ENCODE measurements at places on chromosomes 3 and 15.

DNA sequence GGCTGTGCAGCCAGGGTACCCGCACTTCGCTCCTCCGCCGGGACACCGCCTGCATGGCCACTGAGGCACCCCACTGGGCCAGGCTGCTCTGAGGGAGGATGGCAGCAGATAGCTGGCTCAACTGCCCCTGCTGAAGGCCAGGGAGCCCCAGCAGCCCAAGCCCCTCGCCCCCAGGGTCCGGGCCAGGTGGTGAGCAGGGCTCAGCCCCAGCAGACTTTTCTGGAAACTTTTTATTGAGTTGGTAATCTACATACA, 11.5 kb downstream of the PLIN1 start:
- DNase-seq: no peak

DNA sequence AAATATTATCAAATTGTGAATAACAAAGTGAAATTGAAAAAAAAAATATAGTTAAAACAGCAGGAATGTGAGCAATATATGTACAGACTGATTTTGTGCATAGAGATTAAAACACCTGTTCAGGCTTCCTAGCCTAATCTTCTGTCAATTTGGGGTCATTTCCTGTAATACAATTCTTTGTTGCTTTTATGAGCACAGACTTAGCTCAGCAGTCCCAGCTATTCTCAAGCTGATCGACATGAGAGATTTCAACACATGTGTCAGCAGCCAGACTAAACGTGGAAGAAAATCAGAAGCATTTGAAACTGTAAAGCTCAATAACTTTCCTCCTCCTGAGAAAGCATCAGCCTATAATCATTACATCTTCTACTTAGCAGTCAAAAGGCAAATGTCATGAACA, 1.6 kb upstream of the FHIT start:
- no peak for DNase-seq

DNA sequence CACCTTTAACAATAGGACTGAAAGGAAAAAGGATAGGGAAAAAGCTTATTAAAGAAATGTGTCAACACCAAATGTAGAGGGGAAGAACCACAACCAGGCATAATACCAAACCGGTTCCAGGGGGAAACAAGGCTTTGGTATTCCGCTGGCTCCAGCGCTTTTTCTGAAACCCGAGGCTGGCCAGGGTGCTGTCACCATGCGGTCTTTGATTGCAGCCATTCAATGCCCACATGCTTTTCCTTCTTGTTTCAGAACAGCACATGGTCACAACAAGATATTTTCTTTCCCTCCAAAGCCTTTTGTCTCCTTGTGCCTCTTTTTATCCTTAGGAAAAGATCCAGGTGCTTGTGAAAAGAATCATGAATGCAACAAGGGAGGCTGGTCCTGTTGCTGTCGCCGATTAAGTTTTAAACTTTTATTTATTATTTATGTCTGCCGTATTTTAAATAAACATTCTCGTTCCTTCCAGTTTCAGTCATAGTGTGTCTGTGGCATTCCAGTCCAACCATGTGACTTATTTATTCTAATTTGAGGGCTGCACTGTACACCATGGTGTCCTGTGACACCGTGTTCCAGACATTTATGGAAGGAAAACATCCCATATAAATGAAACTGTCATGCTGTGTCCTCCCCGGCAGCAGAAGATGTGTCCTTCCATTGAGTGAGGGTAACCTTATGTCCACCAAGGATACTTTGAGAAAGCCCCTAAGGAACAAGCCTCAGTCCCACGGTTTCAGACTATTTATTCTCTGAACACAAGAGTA, 41.1 kb downstream of the CCK start:
- no peak for DNase-seq

GRCh38 chr15:101393172-101393571, 96.3 kb downstream of the PCSK6 start:
- no peak for DNase-seq

GRCh38 chr15:45456212-45457106, 66.1 kb downstream of the SLC30A4 start:
- DNase-seq: peak; percentile 83

- no peak for DNase-seq
These were observed 215.8 kb downstream of the RYR3 start for GRCh38 chr15:33526532-33526931.

- no peak for DNase-seq
These were observed 695.4 kb downstream of the FHIT start for GRCh38 chr3:60555686-60556354.

Measured in T-helper 22 cell (primary cell).